ENCODE measurements at places on chromosomes 12 and 14.

DNA sequence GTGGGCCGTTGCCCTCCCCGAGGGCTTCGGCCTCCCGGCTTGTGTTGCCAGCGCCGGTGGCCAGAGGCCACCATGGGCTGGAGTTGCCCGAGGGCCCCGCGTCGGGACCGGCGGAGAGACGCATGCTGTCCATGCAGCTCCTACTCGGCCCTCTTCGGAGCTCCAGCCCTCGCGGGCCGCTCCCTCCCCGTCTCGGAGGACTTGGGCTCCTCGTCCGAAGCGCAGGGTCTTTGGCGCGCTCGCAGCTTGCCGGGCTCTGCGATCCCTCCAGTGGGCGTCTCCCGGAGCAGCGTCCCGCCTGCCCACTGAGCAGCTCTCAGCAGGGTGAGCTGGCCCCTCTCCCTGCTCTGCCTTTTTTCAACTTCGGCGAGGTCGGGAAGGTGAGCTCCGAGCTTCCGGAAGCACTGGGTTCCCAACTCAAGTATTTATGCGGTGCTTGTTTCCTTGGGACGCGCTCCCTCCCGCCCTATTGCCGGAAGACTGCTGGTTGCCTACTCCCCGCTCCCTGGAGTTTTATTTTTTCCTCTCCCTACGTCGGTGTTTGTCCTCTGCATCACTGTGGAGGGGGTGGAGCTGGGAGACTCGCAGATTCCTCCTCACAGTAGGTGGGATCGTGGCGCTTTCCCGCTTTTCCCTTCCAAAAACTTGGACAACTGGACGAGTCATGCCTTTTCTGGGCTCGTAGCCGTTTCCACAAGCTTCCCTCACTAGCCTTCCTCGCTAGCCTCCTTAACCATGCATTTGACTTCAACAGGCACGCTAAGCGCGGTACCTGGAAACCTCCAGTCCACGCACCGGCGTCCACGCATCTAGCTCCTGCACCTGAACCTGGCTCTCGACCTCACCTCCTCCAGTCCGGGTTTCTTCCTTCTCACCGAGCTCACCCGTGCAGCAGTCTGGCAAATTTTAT is at the start of gene AVPR1A:
AVPR1A (minus strand) TSS at position 489 of the 910 bp plus-strand sequence; CDS start at position 124, 365 bp downstream.
- no peak for DNase-seq

GRCh38 chr12:31672521-31672920 is 13.0 kb downstream of the ETFBKMT start:
- DNase-seq, result no peak

GRCh38 chr14:44163946-44164345 is 343.1 kb downstream of the FSCB start:
- no peak for DNase-seq

GRCh38 chr14:23141706-23142444 is 22.8 kb upstream of the CEBPE start:
- DNase-seq, result no peak

DNA sequence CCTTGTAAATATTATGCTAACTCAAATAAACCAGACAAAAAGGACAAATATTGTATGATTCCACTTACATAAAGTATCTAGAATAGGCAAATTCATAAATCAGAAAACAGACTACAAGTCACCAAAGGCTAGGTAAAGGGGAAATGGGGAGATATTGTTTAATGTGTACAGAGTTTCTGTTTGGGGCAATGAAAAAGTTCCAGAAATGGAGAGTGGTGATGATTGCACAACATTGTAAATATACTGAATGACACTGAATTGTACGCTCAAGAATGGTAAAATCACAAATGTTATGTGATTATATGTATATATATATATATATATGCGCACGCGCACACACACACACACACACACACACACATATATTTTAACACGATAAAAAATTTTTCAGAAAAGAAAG is 182.5 kb downstream of the SLC2A13 start:
- no peak for DNase-seq

GRCh38 chr12:57579011-57579410 is 12.0 kb upstream of the PIP4K2C start:
- no peak for DNase-seq

All from activated CD4-positive, alpha-beta T cell treated with anti-CD3 and anti-CD28 coated beads for 1 hour (primary cell).